Pancreas (tissue), 10 donors: ENCODE measurements at places on chromosomes 2 and 18. TPM values are rescaled to one million over a fixed set of nuclear protein-coding genes. Genes with fewer than 3 reads are reported as not detected.

DNA sequence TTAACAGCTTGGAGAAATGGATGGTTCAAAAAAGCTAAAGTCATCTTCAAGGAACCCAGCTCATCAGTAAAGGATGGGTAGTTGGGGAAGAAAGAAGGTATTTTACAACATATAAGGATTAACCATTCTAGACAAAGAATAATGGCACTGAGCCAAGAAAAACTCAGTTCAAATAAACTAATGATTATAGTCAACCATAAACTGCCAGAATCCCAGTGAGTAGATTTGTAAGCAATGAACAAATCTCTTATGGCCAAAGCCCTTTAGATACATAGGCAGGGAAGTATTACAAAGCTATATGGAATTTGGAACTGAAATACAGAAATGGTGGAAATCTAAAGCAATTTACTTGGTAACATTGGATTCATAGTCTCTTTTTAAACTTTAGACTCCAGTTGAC is 92.4 kb upstream of the ZFP36L2 start:
- no peak for DNase-seq

DNA sequence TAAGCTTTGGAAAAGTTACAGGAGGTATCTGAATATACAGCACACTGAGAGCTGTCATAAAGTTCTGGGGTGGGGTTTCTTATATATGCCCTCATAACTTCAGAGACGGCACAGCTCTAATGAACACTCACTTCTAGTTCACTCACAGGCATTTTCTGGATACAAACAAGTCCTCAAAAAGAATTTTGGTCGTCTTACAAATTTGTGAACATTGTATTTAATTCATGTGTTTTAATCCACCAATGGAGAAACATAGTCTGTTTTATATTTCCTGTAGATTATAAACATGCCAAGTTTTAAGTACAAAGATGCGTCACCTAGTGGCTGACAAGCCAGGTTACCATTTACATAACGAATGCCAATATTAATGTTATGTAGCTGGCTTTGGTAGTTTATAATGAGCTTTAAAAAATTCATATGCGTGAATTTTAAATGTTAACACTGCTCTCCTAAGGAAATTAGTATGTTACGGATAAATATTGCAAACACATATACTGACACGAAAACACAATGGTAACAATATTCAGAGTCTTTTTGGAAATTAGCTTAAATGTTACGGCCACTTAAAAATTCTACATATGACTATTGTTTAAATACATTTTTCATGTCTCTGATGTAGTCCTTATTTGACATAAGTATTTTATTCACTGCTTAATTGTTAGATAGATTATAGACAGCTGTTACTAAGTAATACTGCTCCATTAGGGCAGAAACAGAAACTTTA is 2.5 kb downstream of the COL3A1 start:
- DNase-seq: no peak

DNA sequence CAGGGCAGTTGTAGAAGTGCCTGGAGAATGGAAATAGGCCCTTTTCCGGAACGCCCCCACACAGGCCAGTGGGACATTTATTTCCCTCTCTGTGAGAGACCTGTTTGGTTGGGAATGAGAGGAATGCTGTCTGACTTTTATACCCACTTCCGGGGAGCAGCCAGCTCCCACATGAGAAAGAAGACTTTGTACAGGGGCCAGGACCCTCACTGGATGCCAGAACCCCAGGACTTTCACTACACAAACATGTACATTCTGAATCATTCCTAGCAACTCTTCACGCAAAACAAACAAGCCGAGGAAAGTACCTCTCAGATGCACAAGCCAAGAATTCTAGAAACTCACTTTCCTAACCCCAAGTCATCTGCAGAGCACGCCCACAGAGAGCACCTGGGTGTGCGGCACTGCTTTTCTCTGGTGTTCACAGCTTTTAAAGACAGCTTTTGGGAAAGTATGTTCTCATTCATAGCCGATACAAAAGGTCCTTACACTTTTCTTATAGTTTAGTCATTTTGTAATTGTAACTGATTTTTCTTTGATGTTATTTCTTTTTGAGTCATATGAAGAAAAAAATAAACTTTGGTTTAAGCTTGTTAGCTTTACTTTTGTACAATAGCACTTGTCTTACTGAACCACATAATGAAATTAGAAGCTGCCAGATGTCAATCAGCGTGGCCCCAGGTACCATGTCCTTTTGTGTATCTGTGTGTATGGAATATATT is 856.1 kb upstream of the ID2 start:
- DNase-seq: peak; percentile 47

GRCh38 chr2:26885651-26886329 is 37.9 kb downstream of the DPYSL5 start:
- DNase-seq: no peak

GRCh38 chr18:63137999-63138435 is 181.6 kb downstream of the BCL2 start:
- no peak for DNase-seq

GRCh38 chr2:21633911-21634310 is 510.1 kb downstream of the TDRD15 start:
- no peak for DNase-seq

GRCh38 chr2:43460174-43460546 is 135.7 kb downstream of the THADA start:
- no peak for DNase-seq

GRCh38 chr2:231372326-231372725 is 23.2 kb upstream of the B3GNT7 start:
- DNase-seq: no peak

DNA sequence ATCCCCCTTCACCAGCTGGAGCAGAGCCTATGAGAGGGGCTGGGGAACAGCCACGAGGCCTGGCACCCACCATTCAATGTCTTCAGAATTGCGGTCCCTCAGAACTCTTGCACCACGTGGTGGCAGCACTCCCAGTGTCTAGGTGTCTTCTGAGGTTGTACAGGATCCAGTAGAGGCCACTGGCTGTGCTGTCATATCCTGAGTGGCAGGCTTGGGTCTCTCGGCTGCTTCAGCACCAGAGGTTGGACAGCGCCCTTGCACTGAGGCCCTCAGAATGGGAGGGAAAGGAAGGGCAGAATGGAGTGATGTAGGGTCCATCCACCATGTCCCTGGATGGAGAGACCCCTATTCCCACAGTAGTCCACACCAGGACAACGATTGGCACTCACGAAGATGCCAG is 112.0 kb upstream of the TEKT4 start:
- DNase-seq: no peak

DNA sequence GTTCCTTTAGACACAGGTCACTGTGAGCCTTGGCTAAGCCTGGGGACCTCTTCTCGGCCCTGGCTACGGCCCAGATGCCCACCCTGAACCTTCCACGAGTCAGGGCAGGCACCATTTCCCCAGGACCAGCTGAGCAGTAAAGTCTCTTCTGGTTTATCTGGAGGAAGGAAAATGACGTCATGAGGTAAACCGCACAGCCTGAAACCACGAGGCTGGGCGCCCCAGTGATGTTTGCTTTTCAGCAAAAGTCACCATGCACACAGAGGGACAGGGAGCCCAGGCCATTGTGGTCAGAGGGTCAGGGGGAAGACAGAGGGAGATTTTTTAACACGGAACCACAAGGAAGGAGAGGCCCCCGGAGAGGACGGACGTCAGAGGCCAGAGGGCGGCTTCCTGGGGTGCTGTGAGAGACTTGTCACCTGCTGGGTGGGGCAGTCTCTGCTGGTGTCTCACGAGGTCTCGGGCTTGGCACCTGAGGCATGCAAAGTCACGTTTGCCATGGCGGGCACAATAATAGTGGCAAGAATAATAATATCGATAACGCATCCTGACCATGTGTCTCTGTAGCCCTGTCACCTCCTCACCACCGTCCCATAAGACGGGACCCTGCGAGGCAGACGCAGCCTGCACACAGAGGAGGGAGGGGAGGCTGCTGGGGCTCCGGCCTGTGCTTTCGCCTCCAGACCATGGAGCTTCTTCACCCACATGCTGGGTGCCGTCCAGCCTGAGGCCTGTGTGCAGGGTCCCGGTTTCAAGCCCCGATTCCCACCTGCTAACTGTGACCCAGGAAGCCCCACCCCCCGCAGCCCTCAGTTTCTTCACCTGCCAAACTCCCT is 33.2 kb upstream of the FOSL2 start:
- no peak for DNase-seq

Gene HDAC4
- 17.5 TPM for total RNA-seq

- DNase-seq: no peak
Measured at GRCh38 chr18:75365837-75366236, 61.7 kb downstream of the SMIM21 start.

Gene FBLN7
- total RNA-seq: 0.71 TPM

- DNase-seq: no peak
Measured at GRCh38 chr2:172438741-172439508, 11.5 kb downstream of the ITGA6 start.

- DNase-seq: no peak
Measured at GRCh38 chr2:98034745-98035144, 39.0 kb upstream of the TMEM131 start.

GRCh38 chr2:151760139-151760650 is 25.9 kb upstream of the NEB start:
- DNase-seq: no peak

DNA sequence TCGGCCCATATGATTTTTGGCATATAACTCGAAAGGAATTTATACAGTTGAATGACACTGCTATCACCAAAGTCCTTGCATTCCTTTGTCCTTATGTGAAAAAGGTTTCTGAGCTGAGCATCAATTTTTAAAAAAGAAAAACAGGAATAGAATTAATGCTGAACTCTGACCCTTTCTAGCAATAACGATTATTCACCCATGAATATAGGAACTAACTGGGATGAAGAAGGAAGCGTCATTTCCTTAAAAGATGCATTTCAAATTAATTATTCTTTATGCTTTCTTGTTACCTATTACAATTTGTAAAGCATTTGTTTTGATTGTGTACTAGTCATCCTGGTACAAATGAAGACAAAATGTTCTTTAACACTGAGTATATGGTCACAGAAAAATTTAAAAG is 19.3 kb downstream of the TMEM247 start:
- DNase-seq: no peak

- DNase-seq: no peak
Measured at GRCh38 chr2:175476374-175476773, 294.9 kb upstream of the ATP5MC3 start.

Gene KANSL1L
- 12.3 TPM for total RNA-seq
